ENCODE measurements at places on chromosomes 11 and 22.

DNA sequence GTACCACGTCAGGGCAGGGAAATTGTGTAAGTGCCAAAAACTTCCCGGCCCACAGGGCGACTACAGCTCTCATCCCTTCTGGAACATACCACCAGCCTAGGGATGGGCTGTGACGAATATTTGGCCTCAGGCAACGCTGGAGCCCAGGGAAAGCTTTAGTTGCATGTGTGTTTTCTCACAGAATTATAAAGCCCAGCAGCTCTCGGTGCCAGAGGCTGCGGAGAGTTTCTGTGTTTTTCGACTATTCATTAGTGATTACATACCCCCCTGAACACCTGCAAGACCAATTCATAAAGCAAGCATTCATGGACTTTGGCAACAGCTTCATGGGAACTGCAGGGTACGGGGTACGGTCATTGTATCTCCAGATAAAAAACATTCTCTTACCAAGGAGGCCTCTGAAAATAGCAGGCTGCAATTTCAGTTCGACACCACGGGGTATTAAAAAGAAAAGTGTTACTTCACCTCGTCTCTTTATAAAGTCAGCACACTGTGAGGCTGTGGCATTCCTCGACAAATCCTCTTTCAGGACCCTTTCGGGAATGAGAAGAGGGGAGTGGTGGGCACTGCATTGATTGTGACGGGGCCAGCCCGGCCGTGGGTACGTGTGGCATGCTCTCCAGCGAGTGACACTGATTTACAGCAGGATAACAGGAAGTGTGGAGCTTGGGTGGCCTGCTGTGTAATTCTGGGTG, 243.6 kb upstream of the SORL1-AS1 start:
- no peak overlapping the region for H3K27ac ChIP-seq
- H3K4me3 ChIP-seq, result no peak overlapping the region
- DNase-seq, result no peak
- no peaks in the 10 kb centered on the region for H3K4me1 ChIP-seq

- no peaks in the 10 kb centered on the region for H3K27me3 ChIP-seq
- no peak for DNase-seq
- H3K4me1 ChIP-seq, result peaks cover 58% of the 10 kb centered on the region
- no peak overlapping the region for H3K27ac ChIP-seq
- peaks cover 15% of the 10 kb centered on the region for H3K36me3 ChIP-seq
- no peak overlapping the region for H3K4me3 ChIP-seq
Observed at GRCh38 chr11:45094958-45095690, 51.3 kb upstream of the PRDM11 start.

GRCh38 chr11:16853859-16854258, 115.4 kb downstream of the C11orf58 start:
- no peaks in the 10 kb centered on the region for H3K4me1 ChIP-seq
- H3K36me3 ChIP-seq, result peaks cover 9% of the 10 kb centered on the region

GRCh38 chr11:75826461-75827230, 11.6 kb downstream of the UVRAG start:
- no peak for DNase-seq
- peak overlapping the region; percentile 78 for H3K27ac ChIP-seq
- H3K27me3 ChIP-seq, result no peaks in the 10 kb centered on the region

DNA sequence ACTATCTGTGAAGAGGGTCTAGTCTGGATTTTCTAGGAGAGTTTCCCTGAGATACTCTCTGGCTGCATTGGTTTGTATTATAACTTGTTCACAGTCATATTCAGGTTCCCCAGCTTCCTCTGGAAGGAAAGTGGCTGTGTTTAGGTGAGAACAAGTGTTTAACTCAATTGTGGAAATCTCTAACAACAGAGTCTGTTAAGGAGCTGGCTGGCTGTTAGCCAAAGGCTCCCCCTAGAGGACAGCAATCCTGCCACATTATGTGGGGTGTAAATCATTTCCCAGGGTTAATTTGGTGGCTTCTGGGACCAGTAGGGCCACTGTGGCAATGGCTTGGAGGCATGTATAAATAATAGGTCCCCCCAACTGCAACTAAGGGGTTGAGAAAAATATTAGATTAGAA, 18.4 kb downstream of the MS4A6E start:
- H3K27me3 ChIP-seq, result peaks cover 39% of the 10 kb centered on the region
- DNase-seq, result no peak
- no peaks in the 10 kb centered on the region for H3K36me3 ChIP-seq
- no peaks in the 10 kb centered on the region for H3K4me1 ChIP-seq
- H3K4me3 ChIP-seq, result no peak overlapping the region

- peaks cover 68% of the 10 kb centered on the region for H3K36me3 ChIP-seq
- H3K4me1 ChIP-seq, result peaks cover 41% of the 10 kb centered on the region
- no peak overlapping the region for H3K4me3 ChIP-seq
- no peak overlapping the region for H3K27ac ChIP-seq
Observed at GRCh38 chr11:122853971-122854446, 15.7 kb downstream of the CRTAM start.

Data from effector memory CD8-positive, alpha-beta T cell (primary cell).